Activated naive CD4-positive, alpha-beta T cell (primary cell): ENCODE measurements at places on chromosomes 7 and 10.

GRCh38 chr7:77575187-77575586 is 38.1 kb downstream of the PTPN12 start:
- DNase-seq, result no peak

GRCh38 chr7:134129856-134130523 is 2.9 kb downstream of the LRGUK start:
- no peak for DNase-seq

GRCh38 chr7:24395512-24395911 is 111.5 kb downstream of the NPY start:
- DNase-seq, result no peak

GRCh38 chr7:82268632-82269031 is 174.9 kb downstream of the CACNA2D1 start:
- DNase-seq, result no peak

DNA sequence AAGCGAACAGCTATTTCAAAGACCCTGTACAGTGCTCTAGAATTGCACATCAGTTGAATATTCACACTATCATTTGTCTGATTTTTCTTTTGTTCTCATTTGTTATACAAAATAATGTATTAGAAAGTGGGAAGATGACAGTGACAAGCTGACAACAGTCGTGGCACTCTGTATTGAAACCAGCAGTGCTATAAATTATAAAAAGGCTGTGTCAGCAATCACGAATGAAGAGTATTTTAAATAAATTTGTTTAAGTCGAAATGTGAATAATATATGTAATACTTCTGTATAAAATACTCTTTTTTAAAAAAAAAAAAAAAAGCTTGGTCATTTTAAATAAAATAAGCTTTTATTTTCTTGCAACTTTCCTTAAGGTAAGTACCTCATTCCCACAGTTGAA is 122.6 kb downstream of the VPS50 start:
- DNase-seq, result no peak

DNA sequence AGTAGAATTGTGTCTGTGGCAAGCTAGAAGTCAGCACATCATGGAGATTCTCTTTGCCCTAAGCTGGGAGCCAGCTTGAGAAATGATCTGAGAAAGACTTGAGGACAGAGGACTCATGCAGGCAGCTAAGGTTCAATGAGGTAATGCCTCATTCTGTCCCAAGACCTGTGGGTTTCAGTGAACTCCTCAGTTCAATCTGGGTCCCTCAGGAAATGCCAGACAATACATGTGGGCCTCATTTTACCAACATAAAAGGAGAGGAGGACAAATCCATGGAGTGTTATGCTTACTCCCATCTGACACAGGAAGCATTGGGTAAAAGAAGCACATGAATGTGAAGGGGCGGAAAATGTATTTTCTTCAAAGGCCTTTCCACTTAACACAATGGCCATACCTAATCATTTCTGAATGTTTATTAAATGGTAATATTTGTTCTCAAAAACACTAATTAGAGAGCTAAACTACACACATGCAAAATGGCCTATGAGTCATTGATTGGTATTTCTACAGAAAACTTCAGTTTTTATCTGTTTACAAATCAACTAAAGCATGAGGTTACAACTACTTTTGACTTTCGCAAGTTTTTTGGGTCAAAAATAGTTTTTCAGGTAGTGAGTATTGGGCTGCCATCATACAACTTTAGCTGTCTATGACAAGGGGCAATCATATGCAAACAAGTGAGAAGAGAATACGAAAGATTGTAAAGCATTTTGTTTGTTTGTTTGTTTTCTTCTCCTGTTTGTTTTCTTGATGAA is 205.3 kb downstream of the CHRM2 start:
- no peak for DNase-seq

- DNase-seq, result no peak
Observed at GRCh38 chr7:43873300-43873699, 4.0 kb upstream of the MRPS24 start.

DNA sequence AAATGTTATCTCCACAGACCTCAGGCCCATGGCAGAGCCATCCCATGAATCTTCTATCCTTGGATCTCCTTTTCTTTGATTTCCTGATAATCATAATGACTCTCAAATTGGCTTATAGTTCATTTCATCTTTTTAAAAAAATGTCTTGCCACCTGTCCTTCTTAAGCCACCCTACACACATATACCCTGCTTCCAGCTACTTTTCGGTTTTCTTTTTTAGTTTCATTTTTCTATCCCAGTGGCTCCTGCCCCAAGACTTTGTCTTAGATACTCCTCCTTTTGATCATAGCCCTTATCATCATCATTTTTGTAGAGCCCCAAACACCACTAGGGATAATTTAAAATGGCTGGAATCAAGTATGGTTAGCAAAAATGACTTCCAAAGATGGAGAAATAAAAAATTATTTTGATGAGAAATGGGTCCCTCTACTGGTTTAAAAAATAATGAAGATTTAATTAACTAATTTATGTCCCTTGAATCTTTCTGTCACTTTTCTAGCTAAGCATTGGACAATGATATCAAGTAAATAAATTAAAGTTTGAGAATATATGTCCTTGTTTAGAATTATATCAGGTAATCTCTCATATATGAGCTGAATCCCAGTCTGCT is 277.3 kb upstream of the SEMA3D start:
- no peak for DNase-seq
